ENCODE measurements at places on chromosomes 1 and 21.

- no peak for DNase-seq
Measured at GRCh38 chr1:237303929-237304328, 261.9 kb downstream of the RYR2 start.

DNA sequence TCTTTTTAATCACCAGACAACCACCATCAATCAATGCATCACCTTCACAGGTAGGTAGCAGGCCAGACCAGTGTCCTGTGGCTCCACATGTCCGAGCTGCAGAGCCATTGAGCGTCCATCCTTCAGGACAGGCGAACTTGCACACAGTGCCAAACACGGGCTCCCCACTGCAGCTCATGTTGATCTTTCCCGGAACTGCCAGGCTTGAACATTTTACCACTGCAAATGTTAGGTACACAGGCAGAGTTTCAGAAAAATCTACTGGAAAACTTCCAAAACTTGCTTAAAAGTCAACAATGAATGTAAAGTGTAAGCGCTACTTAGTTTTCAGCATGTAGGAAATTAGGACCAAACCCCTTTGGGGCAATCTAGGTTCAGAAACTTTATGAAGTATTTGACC is 6.6 kb downstream of the SELE start:
- no peak for DNase-seq

DNA sequence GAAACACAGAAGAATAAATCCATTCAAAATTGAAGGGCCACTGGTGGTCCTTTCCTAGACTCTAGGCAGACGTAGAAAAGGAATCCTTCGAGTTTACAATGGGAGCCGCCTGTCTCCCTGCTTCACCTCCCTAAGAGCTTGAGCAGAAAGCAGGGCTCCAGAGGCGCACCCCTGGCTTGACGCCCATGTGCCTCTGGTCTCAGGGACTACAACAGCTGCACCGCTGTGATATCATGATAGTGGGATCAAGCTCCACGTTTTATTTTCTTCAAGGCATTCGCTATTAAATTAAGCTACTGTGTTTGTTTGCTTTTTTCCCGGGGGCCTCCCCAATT is 403 bp upstream of the C1orf122 start:
- peak; percentile 81 for DNase-seq

DNA sequence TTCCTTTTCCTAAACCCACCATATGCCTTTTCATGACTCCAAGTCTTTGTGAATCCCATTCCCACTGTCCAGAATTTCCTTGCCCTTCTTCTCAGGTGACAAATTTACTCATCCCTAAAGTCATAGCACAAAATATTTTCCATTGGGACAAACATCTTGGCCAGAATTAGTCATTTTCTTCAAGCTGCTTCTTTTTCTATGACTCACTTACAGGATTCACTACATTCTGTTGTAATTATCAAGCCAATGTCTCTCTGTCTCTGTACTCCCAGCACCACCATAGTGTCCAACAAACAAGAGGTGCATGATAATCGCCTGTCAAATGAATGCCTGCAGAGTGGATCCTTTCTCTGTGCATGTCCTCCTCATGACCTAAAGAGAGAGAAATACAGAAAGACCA is 37.8 kb downstream of the SGIP1 start:
- no peak for DNase-seq

GRCh38 chr1:41626146-41626545 is 141.7 kb upstream of the EDN2 start:
- no peak for DNase-seq

DNA sequence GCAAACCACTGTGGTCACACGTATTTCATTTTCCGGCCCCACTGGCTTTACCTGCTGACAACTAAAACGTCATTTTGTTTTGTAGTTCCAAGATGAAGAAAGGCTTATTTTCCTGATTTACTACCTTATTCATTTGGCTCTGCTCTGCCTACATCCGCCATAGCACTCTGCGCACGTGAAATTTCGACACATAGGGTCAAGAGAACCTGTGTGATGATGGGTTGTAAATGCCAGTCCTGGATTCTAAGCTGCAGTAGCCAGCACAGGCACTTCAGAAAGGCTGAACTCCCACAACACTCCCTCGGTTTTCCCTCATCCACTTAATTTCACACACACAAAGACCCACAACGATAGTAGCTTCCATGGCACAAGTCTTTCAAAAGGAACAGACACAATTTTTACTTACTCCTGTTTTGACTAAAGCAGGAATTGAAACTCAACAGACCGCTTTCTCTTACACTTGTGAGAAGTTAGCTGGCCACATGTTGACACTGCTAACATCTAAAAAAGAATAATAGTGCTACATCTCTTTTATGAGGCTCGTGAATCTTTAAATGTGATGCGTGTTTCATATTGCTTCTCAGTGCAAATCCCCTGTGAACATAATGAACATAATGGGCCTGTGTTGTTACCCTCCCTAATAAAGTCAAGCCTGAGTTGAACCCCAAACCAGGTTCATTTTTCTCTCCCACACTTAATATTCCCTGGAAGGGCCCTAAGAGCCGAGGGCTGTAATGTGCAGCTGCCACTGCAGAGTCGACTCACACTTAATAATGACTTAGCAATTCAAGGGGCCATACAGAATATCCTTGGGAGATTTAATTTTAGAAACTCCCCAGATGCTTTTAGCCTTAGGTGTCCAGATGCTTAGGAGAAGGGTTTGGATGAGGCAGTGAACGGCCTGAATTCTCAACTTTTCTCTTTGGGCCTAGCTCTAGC is 1.5 kb upstream of the RUNX1 start:
- no peak for DNase-seq

DNA sequence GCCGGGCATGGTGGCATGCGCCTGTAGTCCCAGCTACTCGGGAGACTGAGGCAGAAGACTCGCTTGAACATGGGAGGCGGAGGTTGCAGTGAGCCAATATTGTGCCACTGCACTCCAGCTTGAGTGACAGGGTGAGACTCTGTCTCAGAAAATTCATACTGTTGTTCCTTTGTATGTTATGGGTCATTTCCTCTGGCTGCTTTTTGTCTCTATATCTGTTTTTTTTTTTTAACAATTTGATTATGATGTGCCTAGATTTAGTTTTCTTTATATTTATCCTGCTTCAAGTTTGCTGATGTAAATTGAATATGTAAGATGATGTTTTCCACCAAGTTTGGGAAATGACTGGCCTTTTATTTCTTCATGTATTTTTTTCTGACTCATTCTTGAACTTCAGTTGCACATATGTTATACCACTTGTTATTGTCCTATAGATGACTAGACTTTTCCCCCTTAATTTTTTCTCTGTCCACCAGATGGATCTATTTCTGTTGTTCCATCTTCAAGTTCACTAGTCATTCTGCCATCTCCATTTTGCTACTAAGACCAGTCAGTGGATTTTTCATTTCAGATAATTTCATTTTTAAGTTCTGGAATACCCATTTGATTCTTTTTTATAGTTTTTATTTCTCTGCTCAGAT is 173.5 kb downstream of the GALNT2 start:
- DNase-seq = no peak

DNA sequence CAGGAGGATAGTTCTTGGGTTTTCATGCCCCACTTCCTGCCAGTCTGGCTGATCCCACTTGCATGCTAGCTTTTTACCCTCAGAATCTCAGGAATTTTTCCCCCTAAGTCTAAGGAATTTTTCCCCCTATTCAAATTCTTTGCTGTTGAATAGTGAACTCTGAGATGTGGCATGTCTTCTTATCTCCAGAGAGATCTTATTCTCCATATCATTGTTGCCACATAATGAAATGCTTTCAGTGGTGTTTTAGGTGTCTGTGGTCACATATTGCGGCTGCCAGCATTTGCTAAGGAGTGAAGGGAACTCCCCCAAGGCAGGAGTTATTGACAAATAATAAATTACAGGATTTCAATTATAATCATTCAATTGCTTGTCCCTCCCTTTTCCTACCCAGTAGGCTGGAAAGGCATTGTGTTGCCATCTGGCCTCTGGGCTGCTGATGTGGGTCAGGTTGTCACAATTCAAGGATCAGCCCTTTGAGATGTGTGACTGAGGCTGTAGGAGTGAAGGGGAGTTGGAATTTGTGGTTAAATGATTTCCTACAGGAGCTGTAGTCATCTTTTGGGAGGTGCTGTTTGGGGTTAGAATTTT is 3.9 kb upstream of the FLG start:
- DNase-seq = no peak

GRCh38 chr1:158177700-158178450 is 2.8 kb upstream of the CD1D start:
- peak; percentile 82 for DNase-seq

DNA sequence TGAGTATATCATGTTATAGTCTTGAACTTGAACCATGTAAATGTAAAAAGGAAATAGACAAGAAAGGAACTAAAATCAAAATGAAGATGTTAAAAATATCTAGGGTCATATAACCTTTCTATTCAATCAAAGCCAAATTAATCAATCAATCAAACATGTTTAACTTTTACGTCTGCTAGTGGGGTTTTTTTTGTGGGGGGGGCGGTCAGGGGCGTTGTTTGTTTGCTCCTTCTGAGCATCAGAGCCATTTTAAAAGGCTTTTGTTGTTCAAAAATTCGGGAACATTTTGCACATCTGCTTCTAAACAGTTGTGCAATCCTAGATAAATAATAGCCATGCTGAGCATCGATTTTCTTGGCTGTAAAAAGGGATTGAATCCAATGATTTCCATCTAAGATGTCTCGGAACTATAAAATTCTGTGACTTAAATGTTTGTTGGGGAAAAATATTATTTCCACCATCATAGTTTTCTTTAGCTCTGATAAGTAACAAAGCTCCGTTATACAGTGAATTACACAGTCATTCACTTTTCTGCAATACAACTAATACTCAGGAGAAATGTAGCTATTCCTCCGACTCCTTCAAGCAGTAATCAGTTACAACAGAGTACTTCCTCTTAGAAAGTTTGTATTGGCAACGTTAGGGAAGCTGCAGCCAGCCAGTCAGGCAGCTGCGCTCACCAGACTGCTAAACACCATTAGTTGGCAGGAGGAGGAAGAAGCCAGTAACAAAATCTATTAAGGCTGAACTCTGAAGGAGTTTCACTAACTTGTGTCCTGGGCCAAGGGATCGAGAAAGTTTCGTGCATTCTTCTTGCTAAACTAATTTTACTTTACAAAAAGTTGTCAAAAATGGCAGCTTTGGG is 2.2 kb downstream of the SPATA6 start:
- DNase-seq = no peak

GRCh38 chr1:43858324-43858723 is 75.3 kb upstream of the ARTN start:
- no peak for DNase-seq

GRCh38 chr1:231597971-231598370 is 28.6 kb upstream of the DISC1 start:
- DNase-seq = no peak

DNA sequence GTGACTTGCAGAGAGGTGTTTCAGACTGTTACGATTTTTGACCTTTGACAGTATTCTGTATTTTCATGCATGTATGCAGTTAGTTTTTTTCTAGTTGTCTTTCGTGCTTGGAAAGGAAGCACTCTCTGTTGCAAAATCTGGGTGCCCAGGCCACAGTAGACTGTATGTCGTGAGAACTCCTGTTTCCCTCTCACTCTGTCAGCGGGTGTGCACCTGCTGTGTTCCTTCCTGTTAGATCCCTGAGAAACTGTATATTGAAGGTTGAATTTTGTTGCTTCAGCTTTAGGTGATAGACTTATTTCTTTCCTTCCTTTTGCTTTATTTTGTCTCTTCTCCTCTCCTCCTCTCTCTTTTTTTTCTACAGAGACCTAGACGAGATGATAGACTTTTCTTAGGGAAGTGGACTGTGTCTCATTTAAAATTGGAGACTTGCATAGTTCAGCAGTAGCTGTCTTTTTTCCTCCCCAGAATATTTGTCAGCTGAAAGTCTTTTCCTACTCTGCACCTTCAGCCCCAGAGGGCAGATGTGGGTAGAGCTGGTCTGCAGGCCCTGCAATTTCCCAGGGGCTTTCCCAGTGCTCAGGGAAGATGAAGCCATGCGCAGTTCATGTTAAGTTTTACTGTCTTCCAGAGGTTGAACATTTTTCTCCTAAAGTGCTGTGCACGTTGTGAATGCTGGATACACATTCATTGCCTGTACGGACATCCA is 1.4 kb downstream of the TRAPPC10 start:
- no peak for DNase-seq

DNA sequence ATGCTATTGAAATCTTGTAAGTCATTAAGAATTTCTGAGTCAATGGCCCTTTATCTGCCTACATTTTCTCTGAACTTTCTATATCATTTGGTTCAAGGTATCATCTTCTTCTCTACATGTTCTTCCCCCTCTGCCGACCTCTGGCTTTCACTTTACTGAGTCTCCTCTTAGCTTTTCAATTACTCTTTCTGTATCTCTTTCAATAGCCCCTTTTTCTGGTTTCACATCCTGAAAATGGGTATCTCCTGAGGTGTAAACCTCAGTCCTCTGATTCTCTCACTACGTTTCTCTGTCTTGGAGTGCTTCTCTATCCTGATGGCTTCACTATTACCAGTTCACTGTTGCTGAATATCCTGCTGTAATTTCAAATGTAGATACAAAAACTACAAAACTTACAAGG is 98.9 kb downstream of the LYST start:
- DNase-seq = no peak

GRCh38 chr21:46056450-46056903 is 41.4 kb upstream of the COL6A2 start:
- DNase-seq = no peak

GRCh38 chr21:29376556-29376955 is 77.8 kb downstream of the BACH1 start:
- DNase-seq = peak; percentile 74

- DNase-seq = no peak
Measured at GRCh38 chr1:201175820-201176500, 14.7 kb upstream of the IGFN1 start.

- no peak for DNase-seq
Measured at GRCh38 chr1:52288286-52288685, 77.7 kb downstream of the CC2D1B start.

GRCh38 chr1:150484861-150485260 is 2.4 kb upstream of the TARS2 start:
- DNase-seq = peak; percentile 15

- DNase-seq = no peak
Measured at GRCh38 chr1:98277118-98277517, 356.3 kb upstream of the DPYD start.

DNA sequence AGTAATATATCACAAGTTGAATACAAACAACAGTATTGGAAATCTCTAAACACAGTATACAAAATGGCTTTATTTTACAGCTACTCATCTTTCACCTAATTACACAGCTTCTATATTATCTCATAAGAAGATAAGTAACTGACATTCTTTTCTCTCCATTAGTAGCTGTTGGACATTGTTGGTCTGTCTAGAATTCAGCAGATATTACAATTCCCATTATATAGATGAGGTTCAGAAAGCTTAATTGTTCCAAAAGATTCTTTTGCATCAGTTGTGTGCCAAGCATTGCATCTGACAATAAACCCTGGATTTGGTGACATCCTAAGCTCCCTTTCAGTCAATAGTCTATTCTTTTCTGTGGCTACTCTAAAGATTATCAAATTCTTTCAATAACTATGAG is 187.0 kb downstream of the NTMT2 start:
- no peak for DNase-seq

DNA sequence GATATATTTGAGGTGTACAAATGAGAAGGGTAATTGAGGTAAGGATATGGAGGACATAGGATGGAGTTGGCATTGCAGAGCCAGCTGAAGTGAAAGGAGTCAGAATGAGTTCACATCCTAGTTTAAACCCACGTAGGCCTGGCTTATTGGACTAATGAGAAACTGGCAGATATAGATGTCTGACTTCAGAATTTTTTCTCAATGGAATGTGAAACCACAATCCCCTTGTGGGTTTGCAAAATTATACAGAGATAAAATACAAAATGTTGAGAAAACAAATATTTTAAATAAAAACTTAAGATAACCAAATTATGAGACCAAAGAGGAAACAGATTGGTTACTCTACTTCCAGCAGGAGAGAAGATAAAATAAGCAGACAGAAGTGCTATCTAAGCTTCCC is 277.4 kb upstream of the LRRC7 start:
- no peak for DNase-seq

Data from hematopoietic multipotent progenitor cell treated with erythropoietin and hydrocortisone succinate and interleukin-3 and kit ligand, for 15 days (in vitro differentiated cells).